ENCODE measurements at places on chromosomes 1 and 21.

DNA sequence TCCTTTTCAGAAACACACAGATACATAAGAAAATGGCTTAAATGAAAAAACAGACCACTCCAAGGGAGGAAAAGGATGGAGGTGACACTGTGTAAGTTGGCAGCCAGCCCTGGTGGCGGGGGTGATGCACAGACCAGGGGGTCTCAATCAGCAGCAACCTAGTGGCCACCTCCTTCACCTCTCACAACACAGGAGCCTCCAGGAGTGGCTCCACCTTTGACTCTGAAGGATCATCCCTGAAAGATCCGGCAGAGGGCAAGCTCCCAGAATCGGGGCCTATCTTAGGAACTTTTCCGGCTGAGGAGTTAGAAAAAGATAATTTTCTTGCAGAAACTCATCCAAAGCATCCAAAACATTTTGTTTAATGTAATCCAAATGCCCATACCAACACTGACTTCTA, 51.2 kb upstream of the SMYD2 start:
- no peak for DNase-seq

- DNase-seq: no peak
These were observed 20.2 kb downstream of the NSL1 start for GRCh38 chr1:212771341-212771740.

DNA sequence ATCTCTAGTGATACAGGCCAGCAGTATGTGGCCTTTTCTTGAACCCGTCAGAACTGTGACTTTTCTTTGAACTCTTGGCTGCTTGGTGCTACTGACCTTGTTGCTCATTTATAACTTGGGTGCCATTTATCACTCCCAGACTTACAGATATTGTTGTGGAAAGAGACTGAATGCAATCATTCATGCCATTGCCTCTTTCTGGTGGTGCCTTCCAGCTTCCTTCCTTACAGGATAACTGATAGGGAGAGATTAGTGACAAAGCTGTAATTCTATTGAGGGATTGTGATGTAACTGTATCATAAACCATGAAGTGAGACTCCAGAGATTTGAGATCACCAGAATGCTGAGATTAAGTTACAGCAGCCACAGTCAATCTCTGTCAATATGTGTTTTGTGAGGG, 256.5 kb downstream of the USP25 start:
- DNase-seq: no peak

DNA sequence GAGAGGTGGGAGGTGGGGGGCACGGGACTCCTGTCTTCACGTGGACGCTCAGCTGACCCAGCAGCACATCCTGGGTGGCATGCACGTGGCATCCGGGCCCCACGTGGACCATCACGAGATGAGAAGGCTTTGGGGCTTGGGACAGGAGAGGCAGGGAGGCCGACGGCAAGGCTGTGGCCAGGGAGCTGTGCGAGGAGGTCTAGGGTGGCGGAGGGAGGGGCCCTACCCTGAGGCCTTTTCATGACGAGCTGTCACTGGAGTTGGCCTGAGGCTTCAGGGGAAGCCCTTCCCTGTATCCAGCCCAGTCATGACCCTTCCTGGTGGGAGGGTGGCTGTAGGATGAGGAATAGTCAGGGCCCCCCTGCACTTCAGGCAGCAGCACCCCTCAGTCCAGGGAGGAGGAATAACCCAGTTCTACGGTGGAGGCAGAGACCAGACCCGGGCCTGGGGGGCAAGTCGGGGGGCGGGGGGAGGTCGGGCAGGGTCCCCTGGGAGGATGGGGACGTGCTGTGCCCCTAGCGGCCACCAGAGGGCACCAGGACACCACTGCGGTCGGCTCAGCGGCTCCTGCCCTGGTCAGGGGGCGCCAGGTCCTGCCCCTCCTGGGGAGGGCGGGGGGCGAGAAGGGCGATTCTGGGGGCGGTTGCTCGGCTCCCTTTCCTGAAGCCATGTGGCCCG, 2.0 kb upstream of the PERM1 start:
- no peak for DNase-seq

GRCh38 chr1:109740615-109741373, at the start of gene GSTM3:
TSS of gene GSTM3 (minus strand) at chr1:109741038. CDS start at chr1:109740287, 751 bp downstream.
- no peak for DNase-seq

DNA sequence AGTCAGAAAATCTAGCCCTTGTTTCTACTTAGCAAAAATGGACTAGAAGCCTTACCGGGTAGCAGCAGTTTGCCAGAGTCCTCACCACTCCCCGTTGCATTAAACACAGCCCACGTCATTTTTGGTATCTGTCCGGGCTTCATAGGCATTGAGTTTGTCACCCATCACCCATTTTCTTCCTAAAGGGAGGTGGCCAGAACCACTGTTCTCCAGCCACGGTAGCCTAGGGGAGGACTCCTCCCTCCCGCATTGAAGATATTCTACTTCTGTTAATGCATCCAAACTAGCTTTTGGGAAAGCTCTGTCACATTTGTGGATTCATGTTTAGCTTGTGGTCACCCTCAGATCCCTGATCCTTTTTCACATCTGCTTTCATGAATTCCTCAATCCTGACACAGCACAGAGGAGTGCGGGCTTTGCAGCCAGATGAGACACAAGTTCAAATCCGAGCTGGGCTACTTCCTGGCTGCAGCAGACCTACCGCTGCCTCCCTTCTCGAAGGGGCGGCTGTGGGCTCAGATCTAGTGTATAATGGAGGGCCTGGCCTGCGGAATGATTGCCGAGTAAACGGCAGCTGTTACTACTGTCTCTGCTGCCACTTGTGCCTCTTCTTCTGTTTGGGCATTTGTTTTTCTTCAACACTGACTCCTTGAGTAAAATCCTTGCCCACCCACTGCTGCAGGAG, 63.2 kb upstream of the EFHD2 start:
- DNase-seq: no peak

GRCh38 chr1:24003331-24003972, 23.3 kb upstream of the SRSF10 start:
- DNase-seq: peak; percentile 65

DNA sequence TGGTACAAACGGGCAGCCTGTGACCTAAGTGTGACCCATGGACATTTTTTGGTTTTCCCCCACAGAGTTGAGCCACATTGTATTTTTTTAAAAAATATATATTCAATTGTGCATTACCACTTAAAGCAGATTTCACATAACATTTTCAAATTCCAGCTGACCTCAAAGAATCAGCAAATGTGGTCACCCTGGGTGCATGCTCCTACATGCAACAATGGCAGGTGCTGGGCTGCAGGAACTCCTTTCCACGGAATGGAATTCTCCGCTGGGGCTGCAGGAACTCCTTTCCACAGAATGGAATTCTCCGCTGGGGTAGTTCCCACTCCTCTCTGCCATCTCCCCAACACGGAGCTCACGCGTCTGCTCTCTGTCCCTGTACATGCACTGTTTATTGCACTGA, 68.7 kb downstream of the MAP10 start:
- DNase-seq: no peak

DNA sequence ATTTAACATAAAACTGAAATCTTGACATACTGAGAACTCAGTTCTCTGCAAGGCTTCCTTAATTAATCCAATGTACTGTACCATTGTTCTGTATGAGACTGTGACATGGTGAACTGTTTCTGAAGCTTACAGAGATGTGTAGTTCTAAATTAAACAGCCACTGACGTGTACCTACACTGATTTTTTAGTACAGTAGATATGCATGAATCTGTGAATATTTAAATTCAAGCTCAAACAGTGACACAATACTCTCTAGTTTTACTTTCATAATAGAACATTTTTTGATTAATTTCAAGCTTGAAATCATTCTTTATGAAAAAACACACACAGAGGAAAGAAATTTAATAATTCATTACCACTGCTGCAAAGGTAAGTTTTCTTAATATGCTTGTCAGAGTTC, 577.4 kb downstream of the PTBP2 start:
- no peak for DNase-seq

DNA sequence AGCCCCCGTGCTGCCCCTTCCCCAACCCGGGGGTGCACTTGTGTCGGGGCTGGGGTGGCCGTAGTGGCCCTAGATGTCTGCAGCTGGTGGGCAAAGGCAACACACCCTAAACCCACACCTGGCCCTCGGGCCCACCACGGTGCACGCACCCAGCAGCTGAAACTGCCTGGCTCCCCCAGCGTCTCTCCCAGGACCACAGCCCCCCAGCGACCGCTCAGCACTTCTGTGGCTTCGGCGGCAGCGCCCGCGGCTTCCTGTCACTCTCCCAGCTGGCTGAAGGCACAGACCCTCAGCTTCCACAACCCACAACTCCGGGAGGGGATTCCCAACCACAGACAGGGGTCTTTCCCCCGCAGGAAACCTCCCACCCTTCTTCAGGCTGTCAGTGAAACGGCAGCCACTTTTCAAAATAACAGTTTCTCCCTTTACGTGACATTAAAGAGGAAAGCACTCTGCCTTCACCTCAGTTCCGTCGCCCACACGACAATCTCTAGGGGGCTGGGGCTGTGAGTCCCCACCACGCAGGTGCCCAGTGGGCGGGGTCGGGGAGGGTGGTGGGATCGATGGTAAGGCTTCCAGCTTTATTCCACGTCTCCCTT, 40.7 kb upstream of the COL6A2 start:
- no peak for DNase-seq

DNA sequence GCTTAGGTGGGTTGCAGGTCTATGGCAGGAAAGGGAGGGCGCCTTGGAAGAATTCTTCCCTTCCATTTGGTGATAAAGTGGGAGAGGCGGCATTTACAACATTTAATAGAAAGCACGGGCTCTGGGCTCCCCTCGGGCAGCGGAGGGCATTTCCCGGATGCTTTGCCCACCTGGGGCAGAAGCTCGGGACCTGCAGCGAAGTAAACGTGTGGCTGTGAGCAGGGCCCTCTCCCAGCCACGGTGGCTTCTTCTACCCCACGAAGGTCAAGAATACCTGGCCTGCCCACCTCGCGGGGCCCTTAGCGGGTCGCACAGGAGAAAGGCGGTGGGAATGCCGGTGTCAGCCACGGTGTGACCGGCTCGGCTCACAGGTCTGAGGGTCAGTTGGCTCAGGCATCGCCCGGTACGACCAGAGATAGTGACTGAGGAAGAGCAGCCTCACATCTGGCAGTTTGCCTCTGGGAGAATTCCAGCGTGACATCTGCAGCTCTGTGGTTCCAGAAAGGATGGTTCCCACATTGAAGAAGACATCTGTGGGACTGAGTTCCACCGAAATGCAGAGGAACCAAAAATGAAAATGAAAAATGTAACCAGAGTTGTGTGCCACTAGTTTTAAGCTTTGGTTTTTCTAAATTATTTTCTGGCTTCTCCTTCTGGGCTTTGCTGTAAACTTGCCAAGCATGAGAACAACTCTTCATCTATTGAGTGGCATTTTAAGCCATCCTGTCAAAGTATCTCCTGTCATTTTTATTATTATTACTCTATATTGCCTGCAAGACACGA, 720 bp upstream of the F3 start:
- no peak for DNase-seq

- no peak for DNase-seq
These were observed 72.9 kb downstream of the SKI start for GRCh38 chr1:2300851-2301606.

DNA sequence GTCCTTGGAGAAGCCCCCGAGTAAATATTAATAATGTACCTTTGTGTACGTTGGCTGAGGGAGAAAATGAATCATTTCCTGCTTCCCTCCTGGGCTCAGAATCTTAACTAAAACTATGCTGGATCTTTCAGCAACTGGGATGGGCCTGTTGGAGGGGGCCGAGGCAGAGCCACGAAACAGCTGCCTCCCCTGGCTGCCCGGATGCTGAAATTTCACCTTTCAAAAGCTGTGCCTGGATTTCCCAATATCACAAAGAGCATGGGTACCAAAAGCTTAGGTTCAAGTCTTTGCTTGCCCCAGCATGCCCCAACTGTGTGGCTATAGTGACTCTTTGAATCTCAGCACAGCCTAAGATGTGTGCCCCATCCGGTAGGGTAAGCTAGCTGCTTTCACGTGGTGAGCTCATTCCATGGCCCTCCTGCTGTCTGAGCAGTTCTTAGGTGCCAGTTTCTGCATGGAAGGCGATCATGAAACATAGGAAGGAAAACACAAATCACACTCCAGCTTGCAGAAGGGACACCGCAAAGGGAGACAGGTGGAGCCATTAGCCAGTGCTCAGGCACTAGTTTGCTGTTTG, 473.5 kb downstream of the PTPRU start:
- peak; percentile 87 for DNase-seq
